Stimulated activated CD8-positive, alpha-beta memory T cell treated with anti-CD3 and anti-CD28 coated beads, Interleukin-7, amount 100 ng/mL, for 1 hour (primary cell): ENCODE measurements at places on chromosomes 5 and 9.

DNA sequence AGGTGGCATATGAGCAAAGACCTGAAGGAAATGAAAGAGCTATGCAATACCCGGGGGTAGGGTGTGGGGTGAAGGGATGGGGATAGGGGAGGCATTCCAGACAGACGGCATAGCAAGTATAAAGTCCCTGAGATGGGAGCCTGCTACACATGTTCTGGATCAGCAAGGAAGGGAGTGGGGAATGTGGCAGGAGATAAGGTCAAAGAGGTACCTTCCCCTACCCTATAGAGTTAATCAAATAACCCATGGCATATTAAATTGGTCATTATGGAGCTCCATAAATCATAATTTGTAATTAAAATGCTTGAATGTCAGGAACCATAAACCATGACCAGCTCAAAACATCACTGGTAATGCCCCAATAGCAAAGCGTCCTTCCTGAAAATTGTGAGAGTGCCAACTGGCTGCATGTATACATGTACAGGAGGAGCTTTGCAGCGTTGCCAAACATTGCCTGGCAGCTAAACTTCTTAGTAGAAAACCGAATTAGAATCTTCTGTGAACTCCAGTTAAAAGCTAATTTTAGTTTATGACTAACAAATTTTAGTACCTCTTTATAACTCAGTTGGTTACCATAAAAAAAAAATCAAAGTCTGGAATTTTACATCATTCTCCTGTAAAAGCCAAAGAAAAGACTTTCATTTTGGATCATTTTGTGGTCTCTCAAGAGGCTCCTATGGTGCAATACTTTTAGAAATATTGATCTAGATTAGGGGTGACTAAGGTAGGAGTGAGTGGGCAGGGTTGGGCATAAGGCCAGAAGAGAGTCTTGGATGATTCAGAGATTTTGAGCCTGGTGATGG, 4.7 kb downstream of the DNAI1 start:
- DNase-seq: no peak

DNA sequence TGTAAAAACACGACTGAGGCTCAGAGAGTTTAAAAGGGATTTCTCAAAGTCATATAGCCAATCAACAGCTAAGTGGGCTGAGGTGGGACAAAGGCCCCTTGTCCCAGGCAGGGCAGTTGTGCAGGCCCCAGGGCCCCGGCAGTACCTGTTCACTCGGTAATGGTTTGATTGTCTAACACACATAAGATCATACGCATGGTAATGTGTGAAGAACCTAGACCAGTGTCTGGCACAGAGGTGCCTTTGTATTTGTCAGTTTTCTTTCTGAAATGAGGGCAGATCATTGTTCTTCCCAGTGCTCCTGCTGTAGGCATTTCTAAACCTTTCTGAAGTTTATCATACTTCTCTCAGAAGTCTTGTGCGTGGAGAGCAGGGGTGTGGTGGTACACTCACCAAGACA, 66.8 kb downstream of the IPPK start:
- no peak for DNase-seq

DNA sequence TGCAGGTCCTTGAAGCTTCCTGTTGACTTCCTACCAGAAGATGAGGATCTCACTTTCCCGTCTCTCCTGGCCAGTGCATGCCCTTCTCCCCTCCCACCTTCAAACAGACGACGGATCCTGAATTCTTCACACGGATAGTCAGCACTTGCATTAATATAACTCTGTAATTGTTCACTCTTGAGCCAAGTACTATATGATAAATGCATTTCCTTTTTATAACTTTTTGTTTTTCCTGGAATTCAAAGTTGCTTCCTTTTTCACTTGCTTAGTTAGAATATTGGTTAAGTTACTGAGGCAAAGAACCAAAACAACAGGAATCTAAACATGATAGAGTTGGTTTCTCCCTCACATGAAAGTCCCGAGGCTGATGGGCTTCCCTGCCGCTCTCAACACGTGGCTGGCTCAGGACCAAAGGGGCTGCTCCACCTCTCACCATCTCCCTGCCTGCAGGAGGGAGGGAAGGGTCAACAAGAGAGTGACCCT, 20.2 kb upstream of the EGFL7 start:
- DNase-seq: no peak

DNA sequence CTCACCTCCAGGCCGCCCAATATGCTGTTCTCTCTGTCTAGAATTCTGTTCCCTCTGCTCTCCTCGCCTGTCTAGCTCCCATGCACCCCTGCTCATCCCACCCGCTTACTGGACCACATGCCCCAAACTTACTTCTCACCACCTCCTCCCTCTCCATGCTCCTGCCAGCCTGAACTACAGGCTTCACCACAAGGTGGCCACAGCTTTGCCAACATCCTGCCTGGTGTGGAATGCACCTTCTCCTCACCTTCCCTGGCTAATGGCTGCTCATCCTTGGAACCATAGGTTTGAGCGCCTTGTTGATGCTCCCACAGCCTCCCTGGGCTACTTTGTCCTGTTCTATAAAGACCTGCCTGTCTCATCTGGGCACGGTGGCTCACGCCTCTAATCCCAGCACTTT, 9.6 kb downstream of the LAMC3 start:
- DNase-seq: no peak

GRCh38 chr5:118875131-118875530, 113.2 kb downstream of the DTWD2 start:
- DNase-seq: no peak

- peak; percentile 66 for DNase-seq
These were observed 16.8 kb upstream of the NSD1 start for GRCh38 chr5:177116631-177117373.

- DNase-seq: no peak
These were observed 2.6 kb upstream of the MSX2 start for GRCh38 chr5:174721530-174722432.

DNA sequence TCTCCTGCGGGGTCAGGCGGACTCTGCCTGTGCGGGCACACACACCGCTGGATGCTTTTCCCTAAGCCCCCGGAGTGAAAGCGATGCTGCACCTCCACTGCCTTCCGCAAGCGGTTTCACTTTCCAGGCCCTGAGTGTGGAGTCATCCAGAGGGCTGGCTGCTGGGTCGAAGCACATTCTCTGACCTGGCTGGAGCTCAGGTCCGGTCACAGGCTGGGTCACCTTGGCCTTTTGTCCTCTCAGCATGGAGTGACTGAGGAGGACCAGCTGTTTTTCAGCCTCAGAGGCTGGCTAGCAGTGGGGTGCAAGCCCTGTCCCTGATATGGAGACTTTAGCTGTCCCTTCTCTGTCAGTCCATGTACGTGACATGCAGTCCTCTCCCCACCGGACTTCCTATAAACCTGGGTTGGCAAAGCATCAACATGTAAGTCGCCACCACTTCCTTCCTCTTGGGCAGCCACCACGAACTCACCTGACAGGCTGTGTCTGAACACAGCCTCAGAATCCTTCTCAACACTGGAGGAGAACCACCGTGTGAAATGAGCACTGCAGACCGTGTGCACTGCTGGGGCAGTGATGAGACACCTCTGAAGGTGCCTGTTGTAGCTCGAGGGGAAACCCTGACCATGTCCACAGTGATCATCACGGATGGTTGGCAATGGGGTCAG, 51.3 kb downstream of the GADD45G start:
- DNase-seq: no peak

DNA sequence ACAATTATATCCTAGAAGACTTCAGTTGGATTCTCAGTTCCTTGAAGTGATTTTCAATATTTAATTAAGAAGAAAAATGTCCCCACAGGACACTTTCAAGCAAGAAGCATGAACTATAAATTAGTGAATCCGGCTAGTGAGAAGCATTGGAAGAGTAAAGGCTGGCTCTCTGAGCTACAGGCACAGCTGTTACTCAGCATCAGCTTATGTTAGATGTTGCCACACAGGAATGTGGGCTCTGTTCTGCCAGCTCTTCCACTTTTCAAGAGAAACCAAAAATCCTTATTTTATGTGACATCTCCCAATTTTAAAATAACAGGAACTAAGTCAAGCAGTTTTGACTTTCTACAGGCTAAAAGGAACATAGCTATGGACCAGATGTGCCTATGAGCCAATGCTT, 14.9 kb downstream of the ZNF474 start:
- no peak for DNase-seq

DNA sequence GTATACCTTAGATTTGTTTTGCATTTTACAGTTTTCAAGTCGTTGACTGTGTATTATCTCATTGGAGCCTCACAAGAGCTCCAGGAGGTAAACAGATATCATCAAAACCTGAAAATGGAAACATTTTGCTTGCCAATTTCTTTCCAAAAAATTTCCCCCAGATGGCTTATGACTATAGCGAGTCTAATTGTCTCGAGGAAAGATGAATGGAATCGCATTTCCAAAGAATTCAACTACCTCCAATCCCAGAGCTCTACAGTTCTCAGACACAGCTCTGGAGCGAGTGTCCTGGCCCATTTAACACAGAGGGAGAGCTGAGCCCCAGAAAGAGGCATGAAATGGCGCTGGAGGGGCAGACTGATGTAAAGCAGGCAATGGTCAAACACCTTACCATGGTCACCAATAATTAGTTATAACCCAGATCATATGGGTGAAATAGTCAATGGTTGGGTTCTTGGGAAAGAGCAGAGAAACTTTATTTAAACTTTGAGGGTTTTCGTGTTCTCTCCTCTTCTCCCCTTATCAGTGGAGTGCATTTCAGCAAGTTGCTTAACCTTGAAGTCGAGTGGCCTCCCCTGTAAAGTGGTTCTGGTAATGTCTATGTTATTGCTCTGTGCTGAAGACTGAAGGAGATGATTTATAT, 168.2 kb downstream of the ZDHHC21 start:
- no peak for DNase-seq

DNA sequence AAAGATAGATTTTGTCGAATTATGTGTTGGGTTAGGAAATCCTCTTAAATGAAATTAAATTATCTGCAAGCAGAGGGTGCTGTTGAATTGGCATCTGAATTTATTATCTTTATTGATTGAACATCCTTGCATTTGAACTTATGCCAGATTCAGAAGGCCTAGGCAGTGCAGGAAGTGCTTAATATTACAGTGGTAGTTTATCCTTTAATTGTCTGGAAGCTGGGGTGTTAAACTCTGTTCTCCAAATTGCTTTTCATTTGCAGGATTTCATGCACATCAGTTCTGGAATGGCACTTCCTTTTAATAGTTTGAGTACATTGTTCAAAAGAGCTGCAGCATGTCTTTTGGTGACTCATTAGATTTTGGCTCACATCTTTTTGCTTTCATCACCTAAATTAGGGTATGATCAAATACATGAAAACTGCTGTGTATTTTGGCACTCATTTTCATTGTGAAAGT, 186.3 kb downstream of the KDM4C start:
- no peak for DNase-seq

- DNase-seq: no peak
These were observed 307.7 kb upstream of the TLE4 start for GRCh38 chr9:79264041-79264440.

DNA sequence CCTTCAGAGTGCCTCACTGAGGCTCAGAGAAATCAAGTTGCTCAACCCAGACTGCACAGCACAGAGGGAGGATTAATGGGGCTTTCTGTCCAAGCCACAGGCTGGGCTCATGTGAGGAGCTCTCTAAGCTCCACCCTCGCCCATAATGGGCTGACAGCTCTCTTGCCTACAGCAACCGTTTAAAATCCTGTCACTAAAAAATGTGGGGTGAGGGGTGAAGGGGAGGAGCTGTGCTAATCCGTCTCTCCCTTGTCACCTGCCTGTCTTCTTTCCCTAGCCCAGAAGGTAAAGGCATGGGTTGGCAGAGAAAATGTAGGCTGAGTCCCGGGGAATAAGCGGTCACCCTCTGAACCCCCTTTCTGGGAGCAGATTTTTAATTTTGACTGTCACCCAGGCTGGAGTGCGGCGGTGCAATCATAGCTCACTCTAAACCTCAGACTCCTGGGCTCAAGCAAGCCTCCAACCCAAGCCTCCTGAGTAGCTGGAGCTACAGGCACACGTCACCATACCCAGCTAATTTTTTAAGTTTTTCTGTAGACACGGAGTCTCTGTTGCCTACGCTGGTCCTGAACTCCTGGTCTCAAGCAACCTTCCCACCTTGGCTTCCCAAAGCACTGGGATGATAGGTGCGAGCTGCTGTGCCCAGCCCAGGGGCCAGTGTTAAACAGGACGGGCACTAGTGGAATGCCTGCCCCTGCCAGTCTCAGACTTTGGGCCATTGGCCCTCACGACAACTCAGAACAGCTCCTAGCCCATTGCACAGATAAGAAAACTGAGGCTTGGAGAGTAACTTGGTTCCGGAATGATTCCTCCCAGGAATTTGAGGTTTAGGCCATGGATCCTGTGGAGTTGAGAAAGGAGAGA, 89.5 kb downstream of the LMX1B start:
- no peak for DNase-seq

DNA sequence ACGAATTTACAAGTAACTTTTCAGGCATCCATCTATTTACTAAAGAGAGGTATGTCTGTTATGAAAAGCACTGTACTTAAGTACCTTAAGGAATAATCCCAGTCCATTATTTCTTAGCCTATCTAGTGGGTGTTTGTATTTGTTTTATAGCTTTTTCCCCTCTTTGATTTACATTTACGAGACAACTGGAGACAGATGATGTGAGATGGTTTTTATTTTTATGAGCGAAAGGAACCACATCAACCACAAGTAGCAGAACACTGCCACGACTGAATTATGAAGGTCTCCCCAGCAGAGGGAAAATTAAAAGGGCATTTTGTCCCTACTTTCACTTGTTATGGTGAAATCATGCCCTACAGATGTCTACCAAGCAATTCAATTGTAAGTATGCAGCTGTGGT, 357.8 kb downstream of the NFIB start:
- no peak for DNase-seq

DNA sequence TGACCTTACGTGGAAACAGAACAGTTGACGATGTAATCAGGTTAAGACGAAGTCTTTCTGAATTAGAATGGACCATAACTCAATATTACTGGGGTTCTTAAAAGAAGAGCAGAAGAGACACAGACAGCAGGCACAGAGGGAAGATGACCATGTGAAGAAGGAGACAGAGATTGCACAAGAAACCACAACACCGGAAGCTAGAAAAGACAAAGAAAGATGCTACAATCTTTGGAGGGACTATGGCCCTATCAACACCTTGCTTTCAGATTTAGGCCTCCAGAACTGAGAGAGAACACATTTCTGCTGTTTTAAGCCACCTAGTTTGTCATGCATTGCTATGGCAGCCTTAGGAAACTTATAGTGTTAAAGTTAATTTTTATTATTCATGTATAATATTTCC, 27.1 kb downstream of the CDH9 start:
- no peak for DNase-seq

DNA sequence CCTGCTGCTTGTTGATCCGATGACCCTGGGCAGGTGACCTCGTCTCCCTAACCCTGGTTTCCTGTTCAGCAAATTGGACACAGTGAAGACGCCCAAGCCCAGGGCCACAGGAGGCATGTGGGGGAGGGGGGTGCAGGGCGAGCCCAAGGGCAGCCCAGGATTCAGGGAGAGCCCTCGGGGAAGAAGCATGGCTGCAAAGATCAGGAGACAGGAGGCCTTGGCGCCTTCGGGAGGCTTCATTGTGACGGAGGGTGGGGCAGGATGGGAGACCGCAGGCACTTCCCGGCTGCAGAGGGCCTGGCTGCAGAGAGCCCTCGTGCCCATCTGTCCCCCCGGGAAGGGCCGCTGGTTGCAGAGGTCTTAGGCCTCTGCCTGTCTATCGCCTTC, 6.2 kb downstream of the ASS1 start:
- no peak for DNase-seq

- no peak for DNase-seq
These were observed 78.3 kb upstream of the NIPAL4 start for GRCh38 chr5:157381746-157382145.
